Ascending aorta (tissue), 2 donors: ENCODE measurements at places on chromosomes 1 and 21. TPM values are rescaled to one million over a fixed set of nuclear protein-coding genes. Genes with fewer than 3 reads are reported as not detected.

FGR gene
- total RNA-seq = 10.4 TPM

GPX7 gene
- total RNA-seq = 6.3 TPM

SKI gene
- total RNA-seq = 139 TPM

MMEL1 gene
- total RNA-seq = not detected

GRCh38 chr1:29855561-29856160 lies 619.3 kb downstream of the PTPRU start:
- H3K27me3 ChIP-seq = no peaks in the 10 kb centered on the region
- no peak overlapping the region for H3K4me3 ChIP-seq
- DNase-seq = peak; percentile 16

- DNase-seq = no peak
These were observed 14.9 kb upstream of the GUK1 start for GRCh38 chr1:228125185-228125584.

DNA sequence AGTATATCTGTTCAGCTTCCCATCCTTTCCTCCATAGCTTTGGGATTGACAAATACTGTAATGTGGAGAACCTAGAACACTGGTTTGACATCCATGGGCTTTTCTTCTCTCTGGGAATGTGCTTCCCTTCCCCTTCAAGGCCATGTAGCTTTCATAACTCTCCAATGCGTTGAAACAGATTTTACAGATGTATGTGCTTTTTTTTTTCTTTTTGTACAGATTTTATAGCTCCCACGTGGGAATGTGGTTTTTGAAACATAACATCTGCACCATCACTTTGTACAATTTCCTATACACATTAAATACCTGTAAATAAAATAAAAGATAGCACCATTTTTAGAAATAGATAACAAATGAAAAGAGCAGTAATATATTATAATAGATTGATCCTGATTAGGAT lies 138.5 kb upstream of the TMPRSS15 start:
- H3K27ac ChIP-seq = no peak overlapping the region
- DNase-seq = no peak
- no peak overlapping the region for H3K4me3 ChIP-seq
- H3K36me3 ChIP-seq = no peaks in the 10 kb centered on the region
- no peaks in the 10 kb centered on the region for H3K4me1 ChIP-seq
- no peaks in the 10 kb centered on the region for H3K27me3 ChIP-seq

DNA sequence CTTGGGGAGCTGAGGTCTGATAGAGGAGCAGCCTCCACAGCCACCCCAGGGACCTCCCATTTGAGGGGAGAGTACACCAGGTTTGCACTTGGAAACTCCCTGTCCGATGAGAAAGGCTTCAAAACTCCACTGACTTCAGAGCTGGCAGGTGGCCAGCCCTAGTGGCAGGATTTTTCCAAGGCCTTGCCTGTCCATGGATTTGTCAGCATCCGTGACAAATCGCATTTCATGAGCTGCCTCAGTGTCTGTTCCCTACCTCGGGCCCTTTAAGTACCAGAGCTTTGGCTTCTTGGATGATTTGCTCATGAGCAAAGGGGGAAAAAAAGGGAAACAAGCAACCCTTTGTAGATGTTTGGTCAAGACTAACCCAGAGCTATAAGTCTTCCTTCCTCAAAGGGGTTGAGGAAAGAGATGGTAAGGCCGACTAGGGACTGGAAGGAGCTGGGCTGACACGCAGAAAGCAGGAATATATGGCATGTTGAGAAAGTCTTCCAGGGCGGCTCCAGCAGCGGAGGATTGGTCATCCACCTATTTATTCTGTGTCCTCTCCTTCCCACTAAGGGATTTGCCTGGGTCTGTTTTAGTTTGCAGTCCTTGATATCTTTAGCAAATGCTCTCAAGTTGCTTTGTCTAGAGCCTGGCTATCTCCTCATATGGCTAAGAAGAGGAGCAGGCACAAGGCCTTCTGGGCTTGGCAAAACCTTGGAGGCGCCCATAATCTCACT lies 2.7 kb upstream of the HSPG2 start:
- H3K4me1 ChIP-seq = peaks cover 54% of the 10 kb centered on the region
- H3K4me3 ChIP-seq = peak overlapping the region; percentile 4
- H3K27ac ChIP-seq = peak overlapping the region; percentile 94
- peak; percentile 98 for DNase-seq

DNA sequence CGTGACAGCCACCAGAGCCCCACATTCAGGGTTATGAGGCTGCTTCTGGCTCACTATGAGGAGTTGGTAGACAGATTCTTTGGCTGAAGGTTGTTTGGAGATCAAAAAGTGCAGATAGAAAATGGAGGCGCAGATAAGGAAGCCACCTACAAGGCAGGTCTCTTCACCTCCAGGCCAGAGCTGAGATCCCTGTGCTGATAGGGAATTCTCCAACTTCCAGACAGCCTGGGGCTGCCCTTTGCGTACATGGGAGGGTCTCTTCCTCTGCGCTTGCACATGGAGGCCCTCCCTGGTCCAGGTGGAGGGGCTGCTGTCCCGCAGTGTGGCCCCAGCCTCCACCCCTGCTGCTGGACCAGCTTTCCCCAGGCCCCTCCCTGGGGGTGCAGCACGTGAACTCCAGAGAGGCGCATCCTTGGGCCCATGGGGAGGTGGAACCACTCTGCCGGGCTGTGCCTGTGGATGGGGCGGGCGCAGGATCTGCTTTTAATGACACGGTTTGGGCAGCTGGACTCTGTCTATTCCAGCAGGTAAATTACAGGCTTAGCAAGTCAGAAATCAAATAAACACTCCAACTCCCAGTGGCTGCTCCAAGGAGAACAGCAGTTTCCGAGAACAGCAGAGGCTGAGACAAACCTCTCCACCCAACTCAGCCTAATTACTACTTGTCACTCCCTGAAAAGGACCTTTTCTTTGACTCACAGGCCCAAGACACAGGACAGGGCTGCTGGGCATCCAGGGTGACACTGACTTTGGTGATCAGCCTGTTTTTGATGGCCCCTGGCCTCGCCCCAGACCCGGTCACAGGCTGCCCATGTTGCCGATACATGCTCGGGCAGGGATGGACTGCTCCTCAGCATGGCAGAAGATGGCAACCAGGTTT lies 12.4 kb downstream of the OXCT2 start:
- no peaks in the 10 kb centered on the region for H3K27me3 ChIP-seq
- peaks cover 23% of the 10 kb centered on the region for H3K36me3 ChIP-seq
- H3K4me1 ChIP-seq = no peaks in the 10 kb centered on the region

DNA sequence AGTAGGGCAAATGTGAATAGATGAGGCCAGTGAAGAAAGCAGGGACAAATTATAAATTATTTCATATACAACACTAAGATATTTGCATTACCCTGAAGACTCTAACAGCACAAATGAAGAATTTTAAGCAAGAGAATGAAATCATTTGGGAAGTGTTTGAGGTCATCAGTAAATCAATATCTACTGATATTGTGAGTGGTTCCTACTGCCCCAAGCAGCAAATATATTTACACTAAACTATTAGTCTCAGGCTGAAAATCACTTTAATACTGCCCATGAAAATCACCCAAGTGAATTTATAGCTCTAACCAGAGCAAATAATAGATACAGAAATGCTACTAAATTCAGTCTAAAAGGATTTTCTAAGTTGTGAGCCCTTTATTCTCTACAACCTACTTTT lies 163.6 kb downstream of the KCNT2 start:
- no peak for DNase-seq
- no peaks in the 10 kb centered on the region for H3K27me3 ChIP-seq
- no peak overlapping the region for H3K4me3 ChIP-seq

DNA sequence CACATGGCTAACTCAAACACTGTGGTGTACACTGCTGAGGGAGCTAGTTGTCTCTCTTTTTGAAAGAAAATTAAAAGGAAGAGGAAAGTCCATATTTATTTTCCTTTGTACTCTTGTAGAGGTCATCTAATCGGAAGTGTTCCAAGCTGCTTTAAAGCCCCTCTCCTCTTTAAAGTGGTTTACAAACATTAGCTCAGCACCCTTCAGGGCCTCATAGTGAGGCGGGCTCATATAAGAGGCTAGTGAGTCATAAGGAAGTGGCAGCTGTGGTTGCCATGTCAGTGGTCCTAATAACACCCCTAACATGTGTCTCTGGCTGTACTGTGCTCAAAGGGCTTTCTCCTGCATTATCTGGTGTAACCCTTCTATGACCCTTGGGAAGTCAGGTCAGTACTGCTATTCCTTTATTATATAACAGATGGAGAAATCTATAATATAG lies 104.4 kb upstream of the SERBP1 start:
- H3K27ac ChIP-seq = no peak overlapping the region
- H3K36me3 ChIP-seq = no peaks in the 10 kb centered on the region
- peaks cover 18% of the 10 kb centered on the region for H3K4me1 ChIP-seq
- H3K4me3 ChIP-seq = no peak overlapping the region

- H3K4me1 ChIP-seq = no peaks in the 10 kb centered on the region
- peaks cover 9% of the 10 kb centered on the region for H3K27me3 ChIP-seq
- H3K36me3 ChIP-seq = no peaks in the 10 kb centered on the region
- H3K4me3 ChIP-seq = no peak overlapping the region
- no peak for DNase-seq
These were observed 39.8 kb downstream of the OLIG1 start for GRCh38 chr21:33109574-33110339.

DNA sequence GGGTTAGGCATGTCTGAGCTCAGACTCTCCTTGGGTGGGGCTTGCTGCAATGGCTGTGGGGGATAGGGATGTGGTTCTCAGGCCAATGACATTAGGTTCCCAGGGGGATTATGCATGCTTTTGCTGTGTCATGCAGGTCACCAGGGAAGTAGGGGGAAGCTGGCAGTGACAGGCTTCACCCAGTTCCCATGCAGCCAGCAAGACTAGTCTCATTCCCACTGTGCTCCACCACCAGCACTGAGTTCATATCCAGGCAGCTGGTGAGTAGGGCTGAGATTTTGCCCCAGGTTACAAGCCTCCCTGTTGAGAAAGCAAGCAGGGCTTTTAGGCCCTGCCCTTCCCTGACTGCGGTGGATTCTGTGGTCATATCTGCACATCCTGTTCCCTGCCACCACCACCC lies 32.1 kb upstream of the PLA2G5 start:
- H3K27me3 ChIP-seq = no peaks in the 10 kb centered on the region
- H3K4me1 ChIP-seq = no peaks in the 10 kb centered on the region
- DNase-seq = no peak
- H3K4me3 ChIP-seq = no peak overlapping the region
- no peaks in the 10 kb centered on the region for H3K36me3 ChIP-seq

GRCh38 chr1:12654657-12655056 lies 10.8 kb downstream of the AADACL4 start:
- H3K4me3 ChIP-seq = no peak overlapping the region
- no peak for DNase-seq
- H3K27ac ChIP-seq = no peak overlapping the region
- H3K36me3 ChIP-seq = no peaks in the 10 kb centered on the region
- H3K4me1 ChIP-seq = no peaks in the 10 kb centered on the region

- H3K4me3 ChIP-seq = no peak overlapping the region
- no peaks in the 10 kb centered on the region for H3K4me1 ChIP-seq
- H3K27me3 ChIP-seq = no peaks in the 10 kb centered on the region
- no peak overlapping the region for H3K27ac ChIP-seq
- no peak for DNase-seq
- H3K36me3 ChIP-seq = no peaks in the 10 kb centered on the region
These were observed 72.7 kb downstream of the RPE65 start for GRCh38 chr1:68377098-68377497.

GRCh38 chr1:27127419-27127818 lies 27.5 kb downstream of the SLC9A1 start:
- H3K4me3 ChIP-seq = no peak overlapping the region
- no peaks in the 10 kb centered on the region for H3K36me3 ChIP-seq
- H3K4me1 ChIP-seq = peaks cover 2% of the 10 kb centered on the region
- no peak overlapping the region for H3K27ac ChIP-seq

DNA sequence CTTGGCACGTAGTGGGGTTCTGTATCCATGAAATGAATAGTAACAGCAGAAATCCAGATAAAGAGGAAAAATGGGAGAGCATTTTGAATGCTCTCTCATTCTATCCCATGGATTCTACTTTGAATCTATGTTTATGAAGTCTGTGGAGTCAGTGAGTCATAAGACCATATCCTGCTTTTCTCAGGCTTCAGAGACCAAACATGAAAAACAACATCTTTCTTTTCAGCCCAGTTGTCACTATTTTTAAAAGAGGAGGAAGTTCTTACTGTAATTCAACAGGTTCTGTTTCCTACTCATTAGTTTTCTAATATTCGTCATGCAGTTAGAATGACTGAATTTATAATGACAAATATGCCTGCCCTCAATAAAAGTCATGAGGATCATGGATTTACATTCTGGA lies 39.4 kb upstream of the CD55 start:
- DNase-seq = no peak
- peak overlapping the region; percentile 52 for H3K27ac ChIP-seq
- no peaks in the 10 kb centered on the region for H3K27me3 ChIP-seq
- H3K4me3 ChIP-seq = no peak overlapping the region
- H3K4me1 ChIP-seq = peaks cover 31% of the 10 kb centered on the region

DNA sequence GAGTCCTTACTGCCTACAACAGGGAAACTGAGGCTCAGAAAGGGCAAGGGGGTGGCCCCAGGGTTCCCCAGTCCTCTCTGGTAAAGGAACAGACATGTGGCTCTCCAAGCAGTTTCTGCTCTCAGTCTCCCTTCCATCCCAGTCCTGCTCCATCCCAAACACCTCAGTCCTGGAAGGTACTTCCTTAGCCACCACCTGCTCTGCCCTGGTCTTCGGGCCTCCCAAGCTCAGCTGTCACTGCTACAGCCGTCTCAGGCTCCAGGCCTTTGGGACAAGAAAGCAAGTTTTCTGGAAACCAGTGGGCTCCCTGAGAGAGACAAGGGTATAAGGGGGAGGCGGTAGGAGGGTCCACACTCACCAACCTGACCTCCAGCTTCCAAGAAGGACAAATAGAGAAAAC lies 23.1 kb upstream of the ADGRB2 start:
- H3K4me3 ChIP-seq = no peak overlapping the region
- H3K4me1 ChIP-seq = peaks cover 9% of the 10 kb centered on the region
- H3K27ac ChIP-seq = no peak overlapping the region
- H3K27me3 ChIP-seq = no peaks in the 10 kb centered on the region

DNA sequence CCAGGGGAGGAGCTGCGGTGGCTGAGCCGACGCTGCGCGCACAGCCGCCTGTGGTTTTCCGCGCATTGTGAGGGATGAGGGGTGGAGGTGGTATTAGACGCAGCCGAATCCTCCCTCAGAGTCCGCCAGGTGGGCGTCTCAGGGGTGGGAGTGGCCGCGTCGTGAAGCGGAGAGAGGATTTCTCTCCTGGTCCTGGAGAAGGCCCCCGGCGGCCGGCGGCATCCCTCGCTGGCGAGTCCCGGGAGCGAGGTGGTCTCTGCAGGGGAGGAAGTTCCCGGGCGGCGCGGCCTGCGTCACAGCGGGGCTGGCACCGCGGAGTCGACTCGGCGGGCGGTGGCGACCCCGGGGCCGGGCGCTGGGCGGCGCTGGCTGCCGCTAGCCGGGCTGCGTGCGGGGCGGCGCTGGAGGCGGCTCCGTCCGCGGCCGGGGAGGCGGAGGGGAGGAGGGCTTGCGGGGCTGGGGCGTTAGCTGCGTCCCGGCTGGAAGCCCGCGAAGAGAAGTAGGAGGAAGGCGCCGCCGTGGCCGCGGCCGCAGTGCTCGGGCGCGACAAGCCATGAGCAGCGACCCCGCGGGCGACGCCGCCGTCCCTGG lies at the start of gene LRRC8C:
TSS of gene LRRC8C (plus strand) at position 464 of the 591 bp plus-strand sequence. CDS start 53,354 bp downstream, outside the sequence.
- no peaks in the 10 kb centered on the region for H3K36me3 ChIP-seq
- H3K4me3 ChIP-seq = peak within 1 kb of the TSS; percentile 98
- no peaks in the 10 kb centered on the region for H3K4me1 ChIP-seq
- DNase-seq = peak; percentile 90
- no peaks in the 10 kb centered on the region for H3K27me3 ChIP-seq
